Stimulated activated CD4-positive, alpha-beta T cell treated with anti-CD3 and anti-CD28 coated beads, Interleukin-2, amount 100 ng/mL, for 24 hours (primary cell): ENCODE measurements at places on chromosomes 11 and 22.

DNA sequence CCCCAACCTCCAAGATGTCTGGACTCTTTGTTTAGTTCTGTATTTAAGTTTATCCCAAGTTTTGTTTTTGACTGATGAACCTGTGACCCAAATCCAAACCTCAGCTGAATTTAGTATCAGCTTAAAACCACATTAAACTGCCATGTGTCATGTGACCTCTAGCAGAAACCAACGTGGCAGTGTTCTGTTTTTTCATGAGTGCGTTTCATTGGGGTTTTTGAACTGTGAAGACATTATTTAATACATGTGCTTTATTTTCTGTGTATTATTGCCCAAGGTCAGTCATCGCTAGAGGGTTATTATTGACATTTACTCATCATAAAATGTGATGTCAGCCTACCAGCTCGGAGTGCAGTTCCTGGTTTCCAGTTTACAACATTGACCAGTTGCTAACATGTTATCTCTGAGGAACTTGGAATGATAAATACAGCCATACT, 1.8 kb downstream of the TLCD5 start:
- no peak for DNase-seq

- DNase-seq, result no peak
Observed at GRCh38 chr11:129295746-129296145, 79.9 kb upstream of the BARX2 start.

- DNase-seq, result no peak
Observed at GRCh38 chr11:120354068-120354467, 17.9 kb downstream of the ARHGEF12 start.

- DNase-seq, result no peak
Observed at GRCh38 chr11:119192111-119192510, 6.8 kb downstream of the NHERF4 start.

- DNase-seq, result no peak
Observed at GRCh38 chr22:31179345-31179744, 19.4 kb downstream of the RNF185 start.

- DNase-seq, result no peak
Observed at GRCh38 chr11:94199136-94200130, 70.8 kb downstream of the PANX1 start.

DNA sequence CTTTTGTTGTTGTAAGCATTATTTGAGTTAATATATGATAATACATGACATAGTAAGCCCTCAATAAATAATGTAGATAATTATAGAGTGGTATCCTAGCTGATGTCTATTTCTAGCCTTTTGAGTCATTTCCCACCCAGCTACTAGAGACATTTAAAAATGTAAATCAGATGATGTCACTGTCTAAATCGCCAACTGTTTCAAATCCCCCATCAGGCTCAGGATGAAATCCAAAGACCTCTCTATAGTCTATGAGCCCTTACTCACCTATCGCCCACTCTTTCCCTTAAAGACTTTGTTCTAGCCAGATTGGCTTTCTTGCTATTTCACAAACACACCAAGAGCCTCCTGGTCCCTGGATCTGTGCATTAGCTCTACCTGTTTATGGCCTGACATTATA, 135.4 kb upstream of the PLET1 start:
- no peak for DNase-seq

- no peak for DNase-seq
Observed at GRCh38 chr22:27709919-27710675, 91.5 kb downstream of the MN1 start.

DNA sequence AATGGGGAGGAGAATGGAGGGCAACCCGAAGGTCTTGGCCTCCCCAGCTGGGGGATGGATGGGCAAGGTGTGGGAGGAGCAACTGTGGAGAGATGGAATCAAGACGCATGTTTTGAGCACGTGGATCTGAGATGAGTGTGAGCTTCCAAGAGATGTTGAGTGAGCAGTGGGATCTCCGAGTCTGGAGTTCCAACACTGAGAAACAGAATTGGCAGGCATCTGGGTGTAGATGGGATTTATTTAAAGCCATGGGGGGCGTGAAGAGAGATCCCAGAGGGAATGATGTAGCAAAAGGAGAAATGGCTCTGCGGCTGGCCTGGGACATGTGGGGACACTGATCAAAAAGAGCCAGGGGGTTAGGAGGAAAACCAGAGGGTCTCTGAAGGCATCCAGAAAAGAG, 95.6 kb downstream of the KIAA1671 start:
- DNase-seq, result no peak

DNA sequence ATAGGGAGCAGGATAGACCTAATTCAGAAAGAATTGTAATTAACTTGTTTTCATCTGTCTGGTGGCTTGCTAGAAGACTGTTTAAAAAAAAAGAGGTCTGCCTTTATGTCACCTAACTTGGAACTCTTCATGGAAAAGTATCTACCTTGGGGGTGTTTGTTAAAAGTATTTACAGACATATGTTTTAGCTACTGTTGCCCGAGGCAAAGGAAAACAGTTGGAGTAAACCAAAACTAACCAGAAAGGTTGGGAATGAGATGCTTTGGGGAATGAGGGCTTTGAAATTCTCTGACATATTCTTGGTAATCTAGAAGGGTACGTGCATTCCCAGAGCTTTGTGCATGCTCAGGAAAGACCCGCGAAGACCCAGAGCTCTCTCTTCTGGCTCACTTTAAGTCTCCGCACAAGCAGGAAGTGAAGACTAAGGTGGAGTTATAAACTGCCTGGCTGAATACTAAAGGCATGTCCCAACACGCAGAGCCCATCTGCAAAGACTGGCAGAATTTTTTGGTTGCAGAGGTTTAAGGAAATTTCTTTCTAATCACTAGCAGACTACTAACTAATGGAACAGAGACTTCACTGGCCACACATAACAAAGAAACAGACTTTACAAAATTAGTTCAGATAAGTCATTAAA, 33.2 kb downstream of the HIKESHI start:
- DNase-seq, result no peak

GRCh38 chr22:44158816-44159215, 21.9 kb upstream of the PARVG start:
- no peak for DNase-seq

GRCh38 chr22:20405931-20406685, 12.2 kb downstream of the ZNF74 start:
- no peak for DNase-seq

GRCh38 chr11:61345954-61346843, 13.2 kb downstream of the TKFC start:
- no peak for DNase-seq

DNA sequence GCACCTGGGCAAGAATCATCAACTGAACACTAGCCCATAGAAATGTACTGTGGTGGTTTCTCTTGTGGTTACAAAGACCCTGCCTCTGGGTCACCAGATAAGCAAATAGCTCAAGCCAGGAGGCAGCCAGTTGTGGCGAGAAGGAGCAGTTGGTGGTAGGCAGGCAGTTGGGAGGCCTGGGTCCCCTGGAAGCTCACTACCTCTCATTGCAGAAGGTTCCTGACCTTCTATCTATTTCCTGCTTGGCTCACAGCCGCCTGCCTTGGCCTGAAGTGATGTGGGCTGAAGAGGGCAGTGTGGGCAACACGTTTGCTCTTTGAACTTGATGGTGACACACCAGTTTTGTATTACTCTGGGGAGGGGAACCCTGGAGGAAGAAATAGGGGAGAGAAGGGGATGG, 34.7 kb downstream of the NECTIN1 start:
- DNase-seq, result no peak

- DNase-seq, result no peak
Observed at GRCh38 chr22:42473484-42474193, 41.4 kb upstream of the NFAM1 start.

GRCh38 chr11:1205987-1206331, 16.9 kb upstream of the MUC5B start:
- no peak for DNase-seq

GRCh38 chr11:96307776-96308140, 35.2 kb downstream of the MAML2 start:
- no peak for DNase-seq
